ENCODE measurements at places on chromosomes 6 and 20.

GRCh38 chr6:11398451-11399326 is 138.9 kb upstream of the TMEM170B start:
- H3K36me3 ChIP-seq, result no peaks in the 10 kb centered on the region
- H3K27me3 ChIP-seq, result peaks cover 2% of the 10 kb centered on the region
- H3K4me3 ChIP-seq, result no peak overlapping the region
- H3K4me1 ChIP-seq, result peaks cover 3% of the 10 kb centered on the region
- no peak for DNase-seq
- no peak overlapping the region for H3K27ac ChIP-seq

- no peaks in the 10 kb centered on the region for H3K36me3 ChIP-seq
- H3K27me3 ChIP-seq, result peaks cover 2% of the 10 kb centered on the region
- H3K4me1 ChIP-seq, result peaks cover 5% of the 10 kb centered on the region
Observed at GRCh38 chr20:54122681-54123586, 50.9 kb downstream of the CYP24A1 start.

DNA sequence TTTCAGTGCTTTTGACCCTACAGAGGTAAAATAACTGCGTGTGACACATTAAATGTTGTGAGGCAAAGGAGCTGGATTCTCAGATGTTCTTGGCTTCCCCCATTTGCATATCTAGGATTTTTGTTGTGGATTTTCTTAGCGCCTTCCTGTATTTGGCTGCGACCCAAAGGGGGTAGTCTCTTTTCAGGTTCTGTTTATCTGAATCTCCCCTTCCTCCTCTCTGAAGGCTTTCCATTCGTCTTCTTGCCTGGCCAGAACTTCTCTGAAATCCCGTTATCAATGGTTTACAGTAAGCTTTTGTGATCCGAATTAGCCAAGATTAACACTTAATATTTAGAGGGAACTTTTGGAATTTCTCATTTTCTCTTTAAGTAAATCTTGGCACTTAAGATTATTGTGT is 60.8 kb downstream of the ADGRB3 start:
- no peaks in the 10 kb centered on the region for H3K36me3 ChIP-seq
- no peak for DNase-seq
- H3K27ac ChIP-seq, result no peak overlapping the region
- H3K4me1 ChIP-seq, result no peaks in the 10 kb centered on the region

- H3K36me3 ChIP-seq, result peaks cover 8% of the 10 kb centered on the region
- no peak overlapping the region for H3K27ac ChIP-seq
- no peak for DNase-seq
- peaks cover 4% of the 10 kb centered on the region for H3K4me1 ChIP-seq
Observed at GRCh38 chr6:1991332-1991878, 254.0 kb downstream of the GMDS start.

GRCh38 chr20:51800060-51800871 is 2.1 kb downstream of the SALL4 start:
- H3K36me3 ChIP-seq, result no peaks in the 10 kb centered on the region
- DNase-seq, result peak; percentile 83
- H3K27ac ChIP-seq, result no peak overlapping the region

DNA sequence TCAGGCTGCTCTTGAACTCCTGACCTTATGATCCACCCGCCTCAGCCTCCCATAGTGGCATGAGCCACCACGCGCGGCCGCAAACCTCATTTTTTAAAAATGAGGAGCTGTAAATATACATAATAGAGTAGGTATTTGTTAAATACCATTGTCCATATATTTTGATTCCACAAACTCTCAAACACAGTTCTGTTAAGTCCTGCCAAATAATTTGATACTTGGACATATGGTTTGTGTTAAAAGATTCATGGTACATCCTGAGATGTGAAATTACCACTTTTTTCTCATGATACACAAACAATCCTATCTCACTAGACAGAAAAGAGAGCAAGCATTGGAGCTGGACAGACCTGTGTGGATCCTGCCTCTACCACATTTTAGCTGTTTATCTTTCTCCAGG is 334.1 kb upstream of the KCNQ5 start:
- no peaks in the 10 kb centered on the region for H3K4me1 ChIP-seq
- no peaks in the 10 kb centered on the region for H3K36me3 ChIP-seq
- H3K4me3 ChIP-seq, result no peak overlapping the region
- no peak overlapping the region for H3K27ac ChIP-seq
- no peak for DNase-seq

DNA sequence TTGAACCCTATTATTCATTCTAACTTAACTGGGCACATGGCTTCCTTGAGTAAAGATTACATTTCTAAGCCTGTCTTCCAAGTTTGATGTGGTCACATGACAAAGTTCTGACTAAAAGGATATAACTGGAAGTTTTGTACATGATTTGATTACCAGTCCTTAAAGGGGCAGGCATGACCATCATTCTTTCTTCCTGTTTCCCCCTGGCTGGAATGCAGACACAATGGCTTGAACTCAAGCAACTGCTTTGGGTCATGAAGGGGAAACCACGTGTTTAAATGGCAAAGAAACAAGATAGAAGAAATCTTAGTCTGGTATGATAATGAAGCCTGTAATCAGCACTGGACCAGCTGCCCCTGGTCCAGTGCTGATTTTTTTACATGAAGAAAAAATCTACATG is 15.6 kb upstream of the SHLD1 start:
- H3K4me3 ChIP-seq, result no peak overlapping the region
- peaks cover 4% of the 10 kb centered on the region for H3K27me3 ChIP-seq
- no peak overlapping the region for H3K27ac ChIP-seq
- peaks cover 24% of the 10 kb centered on the region for H3K4me1 ChIP-seq

GRCh38 chr20:43185901-43186300 is 3.8 kb downstream of the PTPRT start:
- no peak overlapping the region for H3K4me3 ChIP-seq
- H3K27ac ChIP-seq, result no peak overlapping the region
- DNase-seq, result no peak
- peaks cover 7% of the 10 kb centered on the region for H3K4me1 ChIP-seq
- H3K36me3 ChIP-seq, result no peaks in the 10 kb centered on the region

- no peak for DNase-seq
- H3K4me1 ChIP-seq, result no peaks in the 10 kb centered on the region
- H3K27me3 ChIP-seq, result no peaks in the 10 kb centered on the region
- no peak overlapping the region for H3K4me3 ChIP-seq
Observed at GRCh38 chr6:79570129-79571029, 33.1 kb upstream of the LCA5 start.

GRCh38 chr6:48584846-48585245 is 473.8 kb upstream of the PTCHD4 start:
- H3K27ac ChIP-seq, result no peak overlapping the region
- DNase-seq, result no peak
- no peaks in the 10 kb centered on the region for H3K4me1 ChIP-seq

DNA sequence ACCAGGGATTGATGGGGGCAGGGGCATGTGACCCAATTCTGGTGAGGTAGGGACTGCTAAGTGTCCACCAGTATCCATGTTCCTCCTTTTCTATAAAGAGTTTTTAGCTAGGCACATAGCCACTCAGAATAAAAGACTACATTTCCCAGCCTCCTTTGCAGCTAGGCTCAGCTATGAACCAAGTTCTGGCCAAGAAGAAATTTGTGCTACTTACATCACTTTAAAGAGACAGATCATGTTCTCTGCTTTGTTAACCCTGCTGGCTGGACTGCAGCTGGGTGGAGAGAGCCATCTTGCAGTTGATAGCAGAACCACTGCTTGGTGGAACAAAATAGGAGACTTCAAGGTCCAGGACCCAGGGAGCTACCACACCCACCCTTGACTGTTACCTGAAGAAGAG is 5.3 kb upstream of the CCM2L start:
- no peak for DNase-seq
- no peaks in the 10 kb centered on the region for H3K36me3 ChIP-seq

- H3K4me3 ChIP-seq, result no peak overlapping the region
- peaks cover 4% of the 10 kb centered on the region for H3K36me3 ChIP-seq
- DNase-seq, result no peak
- H3K27me3 ChIP-seq, result peaks cover 8% of the 10 kb centered on the region
Observed at GRCh38 chr6:4979426-4979825, 24.4 kb downstream of the RPP40 start.

DNA sequence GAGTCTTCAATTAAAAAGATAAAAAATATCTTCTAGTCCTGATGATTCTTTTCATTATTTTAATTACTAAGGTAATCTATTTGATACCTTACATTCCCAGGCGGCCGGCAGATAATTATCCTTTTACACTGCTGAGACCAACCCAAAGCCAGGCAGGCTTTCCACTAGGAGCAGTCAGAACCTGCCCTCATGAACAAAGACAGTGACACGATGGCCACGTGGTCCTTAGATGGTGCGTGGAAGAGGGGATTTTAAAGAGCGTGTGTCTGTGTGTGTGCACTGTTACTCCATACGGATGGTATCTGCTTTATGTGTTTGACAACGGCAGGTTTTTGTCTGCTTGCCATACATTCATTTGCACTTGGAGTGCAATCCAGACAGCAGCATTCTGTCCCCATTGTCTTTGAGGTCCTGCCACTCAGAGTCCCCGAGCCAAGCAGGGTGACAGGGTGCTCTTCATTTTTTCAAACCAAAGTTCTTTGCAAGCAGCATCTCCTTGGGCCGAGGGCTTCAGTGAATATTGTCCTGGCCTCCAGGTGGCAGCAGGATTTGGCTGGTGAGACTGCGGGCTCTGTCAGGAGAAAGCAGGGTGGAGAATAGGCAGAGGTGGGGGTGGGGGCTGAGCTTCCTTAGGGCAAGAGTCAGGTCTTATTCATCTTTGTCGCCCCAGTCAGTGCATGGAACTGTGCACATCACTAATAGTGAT is 260.5 kb downstream of the NRN1 start:
- no peak overlapping the region for H3K4me3 ChIP-seq
- no peak for DNase-seq
- no peak overlapping the region for H3K27ac ChIP-seq
- H3K36me3 ChIP-seq, result peaks cover 4% of the 10 kb centered on the region

- peak; percentile 79 for DNase-seq
- H3K27ac ChIP-seq, result peak within 1 kb of the TSS; percentile 78
- peaks cover 9% of the 10 kb centered on the region for H3K27me3 ChIP-seq
- peaks cover 31% of the 10 kb centered on the region for H3K4me1 ChIP-seq
- H3K36me3 ChIP-seq, result no peaks in the 10 kb centered on the region
- H3K4me3 ChIP-seq, result peak within 1 kb of the TSS; percentile 85
Observed at GRCh38 chr6:111087106-111087835, at the start of gene SLC16A10. SLC16A10 (plus strand) TSS chr6:111087503; CDS start chr6:111087753, 250 bp downstream.

DNA sequence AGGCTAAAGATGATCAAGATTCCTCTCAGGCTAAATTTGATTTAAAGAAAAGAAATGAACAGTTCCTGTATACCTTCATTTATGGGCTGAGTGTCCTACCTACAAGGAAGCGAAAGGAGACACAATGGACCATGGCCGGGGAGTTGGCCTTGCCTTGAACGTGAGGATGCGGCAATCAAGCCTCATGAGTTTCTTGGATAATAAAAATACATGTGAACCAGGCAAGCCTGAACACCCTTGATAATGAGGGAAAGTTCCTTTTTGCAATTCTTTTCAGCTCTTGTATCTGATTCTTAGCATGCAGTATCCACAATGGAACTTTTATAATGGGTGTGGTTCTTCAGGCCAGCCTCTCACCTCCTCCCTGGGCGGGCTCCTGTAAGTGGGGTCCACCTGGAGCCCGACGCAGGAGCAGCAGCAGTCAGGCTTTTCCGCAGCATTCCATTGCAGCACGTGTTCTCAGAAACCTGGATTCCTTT is 83.8 kb downstream of the RNASET2 start:
- no peak overlapping the region for H3K27ac ChIP-seq
- no peaks in the 10 kb centered on the region for H3K27me3 ChIP-seq
- DNase-seq, result no peak
- H3K36me3 ChIP-seq, result no peaks in the 10 kb centered on the region

GRCh38 chr6:88763160-88763559 is 200.3 kb downstream of the RNGTT start:
- peaks cover 20% of the 10 kb centered on the region for H3K36me3 ChIP-seq
- DNase-seq, result no peak
- peaks cover 14% of the 10 kb centered on the region for H3K4me1 ChIP-seq
- H3K27me3 ChIP-seq, result no peaks in the 10 kb centered on the region

GRCh38 chr20:53104884-53105283 is 132.7 kb downstream of the TSHZ2 start:
- no peaks in the 10 kb centered on the region for H3K4me1 ChIP-seq
- H3K27me3 ChIP-seq, result no peaks in the 10 kb centered on the region

- peaks cover 3% of the 10 kb centered on the region for H3K27me3 ChIP-seq
- peak; percentile 66 for DNase-seq
- peaks cover 72% of the 10 kb centered on the region for H3K4me1 ChIP-seq
- H3K27ac ChIP-seq, result peak overlapping the region; percentile 94
Observed at GRCh38 chr6:11732036-11732631, 46.5 kb downstream of the ADTRP start.

DNA sequence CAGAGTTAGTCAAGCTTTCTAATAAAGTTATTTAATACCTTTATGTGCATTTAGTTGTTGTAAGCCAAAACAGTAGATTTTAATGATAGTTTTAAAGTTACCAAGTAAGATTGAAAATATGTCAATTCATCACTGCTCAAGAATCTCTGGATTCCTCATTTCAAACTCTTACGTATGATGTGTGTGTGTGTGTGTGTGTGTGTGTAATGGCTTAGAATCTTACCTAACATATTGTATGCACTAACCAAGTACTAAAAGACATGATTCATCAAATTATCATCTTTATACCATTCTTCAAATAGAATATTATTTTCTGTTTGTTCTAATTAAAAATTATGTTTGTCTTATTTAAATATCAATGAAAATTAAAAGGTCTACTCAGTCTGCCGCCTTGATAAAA is 41.5 kb upstream of the ZNF337 start:
- no peak overlapping the region for H3K4me3 ChIP-seq
- H3K36me3 ChIP-seq, result no peaks in the 10 kb centered on the region
- H3K27me3 ChIP-seq, result no peaks in the 10 kb centered on the region
- H3K27ac ChIP-seq, result no peak overlapping the region

- H3K4me1 ChIP-seq, result no peaks in the 10 kb centered on the region
- H3K27me3 ChIP-seq, result peaks cover 4% of the 10 kb centered on the region
- no peak overlapping the region for H3K4me3 ChIP-seq
- no peak overlapping the region for H3K27ac ChIP-seq
- H3K36me3 ChIP-seq, result no peaks in the 10 kb centered on the region
- no peak for DNase-seq
Observed at GRCh38 chr6:11609324-11610071, 71.9 kb downstream of the TMEM170B start.

DNA sequence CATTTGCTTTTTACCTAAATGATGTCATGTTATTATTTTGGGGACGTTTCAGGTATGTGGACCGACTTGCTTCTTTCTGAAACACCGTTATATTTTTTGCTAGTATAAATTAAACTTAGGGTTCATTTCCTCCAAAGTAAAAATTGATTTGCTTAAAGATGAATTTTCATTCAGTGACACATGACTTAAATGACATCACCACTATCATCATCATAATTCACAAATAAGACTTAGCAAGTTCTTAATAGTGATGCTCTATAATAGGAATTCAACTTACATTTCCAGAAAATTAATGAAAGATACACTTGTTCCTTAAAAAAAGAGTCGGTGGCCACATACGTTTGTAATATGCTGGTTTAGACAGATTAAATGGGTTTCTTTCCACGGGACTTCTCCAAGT is 9.3 kb downstream of the IRF4 start:
- peak overlapping the region; percentile 74 for H3K4me3 ChIP-seq
- peaks cover 93% of the 10 kb centered on the region for H3K36me3 ChIP-seq
- H3K4me1 ChIP-seq, result peaks cover 94% of the 10 kb centered on the region
- H3K27me3 ChIP-seq, result no peaks in the 10 kb centered on the region
- DNase-seq, result no peak
- H3K27ac ChIP-seq, result peak overlapping the region; percentile 94

- no peaks in the 10 kb centered on the region for H3K27me3 ChIP-seq
- peak overlapping the region; percentile 44 for H3K27ac ChIP-seq
- peaks cover 49% of the 10 kb centered on the region for H3K36me3 ChIP-seq
- DNase-seq, result no peak
- no peak overlapping the region for H3K4me3 ChIP-seq
- peaks cover 80% of the 10 kb centered on the region for H3K4me1 ChIP-seq
Observed at GRCh38 chr20:50567860-50568548, 57.8 kb downstream of the PTPN1 start.

- peaks cover 32% of the 10 kb centered on the region for H3K4me1 ChIP-seq
- H3K27ac ChIP-seq, result peak overlapping the region; percentile 26
- peaks cover 9% of the 10 kb centered on the region for H3K36me3 ChIP-seq
- no peaks in the 10 kb centered on the region for H3K27me3 ChIP-seq
Observed at GRCh38 chr6:157964100-157964499, 17.6 kb upstream of the SYNJ2 start.

Data from activated naive CD8-positive, alpha-beta T cell treated with anti-CD3 and anti-CD28 coated beads, Interleukin-2, amount 50 U/mL, for 24 hours (primary cell).